ENCODE measurements at places on chromosomes 2 and 18.
A peak's percentile ranks its signal among the peaks of the same experiment; 100 is the strongest.

- no peak for DNase-seq
Measured at GRCh38 chr2:65778137-65778536, 345.7 kb upstream of the SPRED2 start.

- no peak for DNase-seq
Measured at GRCh38 chr2:238224356-238225035, 15.3 kb downstream of the HES6 start.

- peak; percentile 18 for DNase-seq
Measured at GRCh38 chr2:162126111-162126519, 25.9 kb downstream of the GCG start.

- no peak for DNase-seq
Measured at GRCh38 chr2:39217192-39217550, 26.6 kb downstream of the CDKL4 start.

GRCh38 chr2:25265802-25266201 lies 75.9 kb downstream of the DNMT3A start:
- no peak for DNase-seq

DNA sequence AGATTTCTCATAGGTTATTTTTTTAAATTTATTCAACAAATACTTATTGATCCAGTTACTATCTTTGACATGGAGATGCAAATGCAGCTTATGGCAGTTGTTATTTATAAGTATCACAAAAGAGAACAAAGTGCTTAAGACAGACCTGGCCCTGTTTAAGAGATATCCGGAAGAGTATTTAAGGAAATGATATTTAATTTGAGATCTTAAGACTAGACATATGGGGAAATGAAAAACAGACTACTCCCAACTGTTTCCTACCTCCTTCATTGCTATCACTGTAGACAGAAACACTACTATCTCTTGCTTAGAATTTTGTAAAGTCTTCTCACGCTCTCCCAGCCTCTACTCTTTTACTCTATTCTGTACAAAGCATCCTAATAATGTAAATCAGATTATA lies 36.0 kb downstream of the RPRD1A start:
- no peak for DNase-seq

DNA sequence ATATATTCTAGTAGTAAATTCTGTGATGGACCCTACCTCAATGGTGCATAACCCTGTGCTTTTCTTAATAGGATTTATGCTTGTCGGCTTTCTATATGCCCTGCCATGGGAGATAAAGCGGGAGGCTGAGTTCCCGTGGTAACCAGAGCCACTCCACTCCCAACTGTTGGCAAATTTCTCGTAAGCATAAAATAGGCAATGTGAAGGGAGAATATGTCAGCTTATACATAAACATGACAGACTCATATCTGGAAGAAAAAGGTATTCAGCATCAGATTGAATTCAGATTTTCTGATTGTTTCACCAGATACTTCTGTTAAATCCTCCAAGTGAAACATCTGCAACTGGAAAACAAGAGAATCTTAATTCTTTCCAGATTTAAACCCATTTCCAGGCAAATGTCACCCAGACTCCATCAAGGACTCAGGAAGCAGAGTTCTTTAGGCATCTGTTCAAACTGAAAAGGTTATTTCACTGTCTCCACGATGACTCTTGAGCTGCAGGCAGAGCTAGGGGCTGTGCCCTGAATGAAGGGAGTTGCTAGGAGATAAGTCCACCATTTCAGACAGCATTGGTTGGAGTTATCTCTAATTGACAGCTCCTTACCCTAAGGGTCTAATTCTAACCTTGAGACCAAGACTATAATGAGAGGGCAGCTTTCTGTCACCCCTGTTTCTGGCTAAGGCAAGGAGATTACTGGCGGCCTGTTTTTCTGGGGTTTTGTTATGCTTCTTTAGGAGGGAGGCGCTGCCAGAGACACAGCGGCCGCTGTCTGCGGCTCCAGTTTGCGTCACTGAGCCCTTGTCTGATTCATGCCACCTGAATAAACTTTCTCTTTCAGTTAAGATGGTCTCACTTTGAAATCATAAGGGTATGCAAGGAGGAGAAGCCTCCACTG lies 381.3 kb downstream of the SOX11 start:
- DNase-seq: no peak

- DNase-seq: peak; percentile 73
Measured at GRCh38 chr2:237581751-237582746, 8.5 kb downstream of the RAB17 start.

DNA sequence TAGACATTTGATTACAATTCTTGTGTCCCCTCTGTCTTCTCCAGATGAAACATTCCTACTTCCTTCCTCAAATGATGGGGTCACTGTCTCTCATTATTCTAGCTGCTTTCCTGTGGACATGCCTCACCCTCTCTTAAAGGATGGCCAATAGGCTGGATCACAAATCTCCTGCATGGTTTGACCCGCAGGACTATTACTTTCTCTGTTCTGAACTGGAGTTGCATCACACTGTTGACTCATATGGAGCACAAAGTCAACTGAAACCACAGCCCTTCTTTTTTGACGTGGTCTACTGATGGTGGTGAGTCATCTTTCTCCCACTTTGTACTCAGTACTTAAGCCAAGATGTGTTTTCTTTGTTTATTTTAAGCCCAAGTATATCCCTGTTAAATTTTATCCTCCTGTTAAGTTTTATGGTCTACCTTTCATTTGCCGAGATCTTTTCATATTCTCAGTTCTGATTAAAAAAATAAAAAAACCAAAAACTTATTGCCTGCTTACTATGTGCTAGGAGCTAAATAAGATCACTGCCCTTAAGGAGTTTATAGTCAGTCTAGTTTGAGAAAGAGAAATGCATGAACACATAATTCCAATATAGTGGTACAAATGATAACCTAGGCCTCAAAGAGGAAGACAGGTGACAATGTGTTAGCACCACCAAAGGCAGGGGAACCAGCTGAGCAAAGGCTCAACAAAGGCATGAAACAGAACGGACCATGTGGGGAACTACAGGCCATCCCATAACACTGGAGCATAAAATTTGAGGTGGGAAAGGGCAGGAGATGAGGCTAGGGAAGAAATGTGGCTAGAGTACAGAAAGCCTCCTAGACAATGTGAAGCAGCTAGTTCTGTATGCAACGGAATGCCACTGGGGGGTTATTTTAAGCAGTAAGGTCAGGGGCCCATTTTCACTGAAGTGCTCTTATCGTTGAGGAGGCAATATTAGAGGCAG lies 67.6 kb upstream of the ZFP36L2 start:
- peak; percentile 100 for DNase-seq

Data from fibroblast of mammary gland (primary cell).